Temporal lobe (tissue), 4 donors: ENCODE measurements at places on chromosomes 2 and 18. TPM values are rescaled to one million over a fixed set of nuclear protein-coding genes. Genes with fewer than 3 reads are reported as not detected.

Gene C2orf81
- total RNA-seq, result 1.2 TPM

Gene ABCB11
- total RNA-seq, result 0.25 TPM

Gene CCDC121
- 3.9 TPM for total RNA-seq

Gene COQ10B
- 17.0 TPM for total RNA-seq

Gene USP40
- 11.3 TPM for total RNA-seq

Gene RAB27B
- 22.9 TPM for total RNA-seq

Gene GALNT13
- 22.1 TPM for total RNA-seq

Gene TBR1
- 95.6 TPM for total RNA-seq

Gene DAPL1
- 0.49 TPM for total RNA-seq

Gene C2orf78
- not detected for total RNA-seq

Gene TMEM17
- total RNA-seq, result 4.4 TPM

Gene UGT1A1
- not detected for total RNA-seq

Gene UGT1A5
- not detected for total RNA-seq

Gene C2orf42
- 14.5 TPM for total RNA-seq

Gene TLX2
- total RNA-seq, result not detected

Gene CDH7
- total RNA-seq, result 2.7 TPM

Gene WDR35
- 19.2 TPM for total RNA-seq

Gene NEB
- 1.7 TPM for total RNA-seq

Gene TCF23
- total RNA-seq, result not detected

Gene SLC23A3
- total RNA-seq, result not detected

Gene TEX44
- total RNA-seq, result not detected

Gene GAL3ST2
- total RNA-seq, result 0.74 TPM

Gene PLGLB2
- 2.2 TPM for total RNA-seq

Gene MYO7B
- under 0.01 TPM for total RNA-seq

Gene IL1RL1
- total RNA-seq, result 0.25 TPM

Gene RIT2
- 16.0 TPM for total RNA-seq

Gene NTSR2
- total RNA-seq, result 0.25 TPM

Gene DSG4
- not detected for total RNA-seq

Gene GKN2
- total RNA-seq, result 0.25 TPM

Gene SCLY
- total RNA-seq, result 7.6 TPM

Gene REG3A
- not detected for total RNA-seq

Gene NEURL3
- total RNA-seq, result not detected

Gene SIX3
- 0.49 TPM for total RNA-seq

Gene TMEM169
- total RNA-seq, result 15.7 TPM

Gene LBX2
- total RNA-seq, result not detected
